ENCODE measurements at places on chromosomes 16 and 17. TPM values are rescaled to one million over a fixed set of nuclear protein-coding genes. Genes with fewer than 3 reads are reported as not detected.

XAF1 gene
- total RNA-seq: 54.4 TPM

WFDC1 gene
- total RNA-seq: 92.6 TPM

NPIPB12 gene
- total RNA-seq: 47.4 TPM

PLLP gene
- 206 TPM for total RNA-seq

KCNJ18 gene
- total RNA-seq: not detected

CACNG4 gene
- total RNA-seq: not detected

NLRC5 gene
- total RNA-seq: 37.2 TPM

MPP2 gene
- 7.0 TPM for total RNA-seq

CDH13 gene
- total RNA-seq: 2.0 TPM

SCGB1C2 gene
- total RNA-seq: not detected

CACNA1G gene
- 0.26 TPM for total RNA-seq

XYLT1 gene
- 8.6 TPM for total RNA-seq

SCARF1 gene
- 13.2 TPM for total RNA-seq

NSRP1 gene
- total RNA-seq: 23.1 TPM

PEMT gene
- 18.5 TPM for total RNA-seq
